Activated CD4-positive, alpha-beta T cell treated with anti-CD3 and anti-CD28 coated beads for 4 hours (primary cell): ENCODE measurements at places on chromosomes 1 and 21.

GRCh38 chr1:160414881-160415280 lies 14.5 kb downstream of the VANGL2 start:
- DNase-seq, result no peak

DNA sequence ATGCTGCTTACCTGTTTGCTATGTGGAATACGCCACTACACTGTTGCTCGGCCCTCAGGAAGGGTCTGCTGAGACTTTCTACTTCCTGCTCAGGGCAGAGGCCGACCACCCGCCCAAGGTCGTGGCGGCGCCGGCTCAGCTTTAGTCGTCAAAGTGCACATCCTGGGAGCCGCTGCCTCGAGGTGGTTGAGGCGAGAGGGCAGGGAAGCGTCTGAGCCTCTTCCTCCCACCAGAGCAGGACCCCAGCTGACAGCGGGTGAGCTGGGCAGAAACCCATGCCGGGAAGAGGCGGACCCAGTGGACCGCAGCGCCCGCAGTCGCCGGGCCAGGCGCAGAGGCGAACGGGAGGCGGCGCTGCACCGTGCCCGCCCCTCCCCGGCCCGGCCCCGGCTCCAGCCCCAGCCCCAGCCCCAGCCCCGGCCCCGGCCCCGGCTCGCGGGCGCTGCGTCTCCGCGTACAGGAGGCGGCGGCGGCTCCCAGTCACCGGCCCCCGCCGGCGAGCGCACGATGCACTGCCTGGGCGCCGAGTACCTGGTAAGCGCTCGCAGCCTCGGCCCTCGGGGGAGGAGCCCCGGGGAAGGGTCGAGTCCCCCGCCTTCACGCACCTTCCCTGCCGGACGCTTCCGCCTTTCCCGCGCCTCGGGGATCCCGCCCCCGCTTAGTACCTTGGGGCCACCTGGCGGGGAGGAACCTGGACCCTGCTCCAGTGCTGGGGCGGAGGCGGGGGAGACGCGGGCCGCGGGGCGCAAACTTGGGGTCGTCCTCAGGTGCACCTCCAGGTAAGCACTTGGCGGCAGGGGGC lies at the start of gene SLC44A3:
TSS of gene SLC44A3 (plus strand) at position 413 of the 802 bp plus-strand sequence. CDS start at position 508, 95 bp downstream.
- DNase-seq, result no peak

DNA sequence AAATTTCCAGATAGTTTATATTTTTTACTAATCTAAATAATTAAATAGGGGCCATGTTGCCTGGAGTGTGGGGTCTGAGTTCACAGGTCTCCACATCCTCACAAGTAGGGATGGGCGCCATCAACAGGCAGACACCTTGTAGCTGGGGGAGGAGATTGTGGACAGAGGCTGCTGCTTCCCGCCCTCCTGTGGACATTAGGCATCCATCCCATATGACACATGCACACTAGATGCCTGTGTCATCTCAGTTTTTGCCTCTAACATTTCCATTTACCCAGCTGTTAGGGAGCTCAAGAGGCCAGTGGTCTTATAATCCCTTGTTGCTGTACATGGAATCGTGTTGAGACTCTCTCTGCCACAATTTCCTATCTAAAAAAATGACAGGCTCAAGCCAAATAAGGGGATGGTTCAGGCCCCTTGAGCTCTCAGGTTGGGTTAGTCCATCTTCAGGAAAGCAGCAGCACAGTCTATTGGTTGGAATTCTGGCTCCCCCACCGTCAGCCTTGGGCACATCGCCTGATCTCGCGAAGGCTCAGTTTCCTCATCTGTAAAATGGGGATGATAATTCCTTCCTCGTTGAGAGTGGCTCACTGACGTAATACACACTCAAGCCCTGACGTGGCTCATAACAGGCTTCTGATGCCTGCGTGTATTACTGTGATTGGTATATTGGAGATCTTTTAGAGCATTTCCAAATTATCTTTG lies 13.6 kb downstream of the LHX4 start:
- no peak for DNase-seq

- no peak for DNase-seq
Measured at GRCh38 chr1:97270508-97271307, 549.1 kb downstream of the PTBP2 start.

- DNase-seq, result peak; percentile 29
Measured at GRCh38 chr21:31142600-31142999, 104.3 kb upstream of the KRTAP19-8 start.

DNA sequence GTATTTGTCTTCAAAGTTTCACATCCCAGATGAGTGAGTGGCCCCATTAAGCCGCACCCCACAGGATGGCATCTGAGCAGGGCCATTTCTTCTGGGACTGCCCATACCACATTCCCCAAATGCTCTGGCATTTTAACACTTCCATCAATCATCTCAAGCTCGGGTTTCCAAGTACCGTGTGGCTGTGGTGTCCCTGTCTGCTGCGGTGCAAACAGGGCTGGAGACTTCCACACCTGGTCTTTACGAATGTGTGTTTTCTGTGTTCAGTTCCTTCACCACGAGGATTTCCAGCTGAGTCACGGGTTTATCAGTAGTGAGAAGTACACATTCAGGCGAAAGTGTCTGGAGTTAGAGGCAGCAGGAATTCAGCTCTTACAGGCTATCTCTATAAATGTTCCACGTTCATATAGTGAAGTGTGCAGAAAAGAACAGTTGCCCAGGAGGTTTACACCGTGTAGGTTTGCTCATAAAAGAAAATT lies 195.2 kb downstream of the RHOU start:
- DNase-seq, result no peak

- DNase-seq, result no peak
Measured at GRCh38 chr1:227006226-227006796, 66.2 kb downstream of the COQ8A start.

GRCh38 chr1:2283991-2284895 lies 56.1 kb downstream of the SKI start:
- no peak for DNase-seq
